ENCODE measurements at places on chromosomes 2 and 18. TPM values are rescaled to one million over a fixed set of nuclear protein-coding genes. Genes with fewer than 3 reads are reported as not detected.
A peak's percentile ranks its signal among the peaks of the same experiment; 100 is the strongest.

- DNase-seq, result no peak
Observed at GRCh38 chr2:80822999-80823398, 518.4 kb upstream of the LRRTM1 start.

- DNase-seq, result no peak
Observed at GRCh38 chr2:130916438-130916705, 79.7 kb downstream of the ARHGEF4 start.

GRCh38 chr2:8851811-8852560 lies 14.6 kb upstream of the KIDINS220 start:
- no peak for DNase-seq

GRCh38 chr2:27710640-27711430 lies 47.1 kb downstream of the SLC4A1AP start:
- DNase-seq, result no peak

DNA sequence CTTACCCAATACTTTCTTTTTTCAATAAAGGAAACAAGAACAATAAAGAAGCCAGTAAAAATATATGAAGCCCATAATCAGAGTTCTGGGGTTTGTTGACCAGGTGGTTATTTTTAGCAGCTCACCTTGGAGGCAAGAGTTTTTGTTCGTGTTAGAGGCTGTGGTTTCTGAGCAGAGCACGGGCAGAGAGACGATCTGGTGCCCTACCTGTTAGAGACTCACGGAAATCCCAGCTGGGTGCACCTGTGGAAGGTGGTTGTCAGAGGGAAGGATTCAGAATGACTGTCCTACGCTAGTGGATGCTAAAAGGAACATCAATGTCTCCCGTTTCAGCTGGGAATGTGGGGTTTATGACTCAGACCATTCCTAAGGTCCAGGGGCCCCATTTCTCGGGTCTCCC lies 87.6 kb downstream of the NRP2 start:
- no peak for DNase-seq

GRCh38 chr18:48785091-48785614 lies 165.6 kb downstream of the SMAD7 start:
- no peak for DNase-seq

DNA sequence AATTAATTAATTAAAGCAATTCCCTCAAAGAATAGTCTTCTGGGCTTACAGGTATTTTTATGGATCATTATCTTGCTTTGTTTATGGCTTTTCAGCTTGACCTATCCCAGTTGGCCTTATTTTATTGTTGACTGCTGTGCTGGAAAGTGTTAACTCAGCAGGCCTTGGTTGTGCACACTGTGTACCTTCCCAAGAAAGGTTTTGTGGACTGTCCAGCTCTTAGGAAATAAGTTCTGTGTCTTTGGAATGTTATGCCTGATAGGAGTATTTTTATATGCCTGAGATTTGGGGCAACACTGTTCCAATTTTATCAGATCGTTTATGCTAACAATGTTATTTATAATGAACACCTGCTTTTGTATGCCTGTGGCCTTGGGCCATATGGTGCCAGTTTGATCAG lies 671.9 kb upstream of the ZNF804A start:
- no peak for DNase-seq

- DNase-seq, result no peak
Observed at GRCh38 chr2:16644221-16644925, 21.3 kb downstream of the CYRIA start.

DNA sequence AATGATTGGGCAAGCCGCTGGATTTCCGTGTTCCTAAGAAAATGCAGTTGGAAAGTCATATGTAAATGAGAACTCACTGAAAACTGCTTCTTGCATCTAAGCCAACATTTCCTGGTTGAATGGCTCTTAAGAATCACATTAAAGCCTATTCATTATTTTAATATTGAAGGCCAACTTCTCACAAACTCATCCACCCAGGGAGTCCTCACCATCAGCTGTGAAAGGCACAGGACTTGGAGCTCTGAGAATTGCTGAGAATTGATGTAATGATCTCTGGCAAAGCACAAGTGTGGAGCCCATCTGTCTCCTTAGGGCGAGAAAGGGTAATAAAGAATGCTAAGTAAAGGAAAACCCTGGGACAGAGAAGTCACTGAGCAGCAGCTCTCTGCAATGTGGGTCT lies 55.9 kb upstream of the APCDD1 start:
- DNase-seq, result no peak

- no peak for DNase-seq
Observed at GRCh38 chr2:36300697-36301096, 54.9 kb upstream of the CRIM1 start.

DNA sequence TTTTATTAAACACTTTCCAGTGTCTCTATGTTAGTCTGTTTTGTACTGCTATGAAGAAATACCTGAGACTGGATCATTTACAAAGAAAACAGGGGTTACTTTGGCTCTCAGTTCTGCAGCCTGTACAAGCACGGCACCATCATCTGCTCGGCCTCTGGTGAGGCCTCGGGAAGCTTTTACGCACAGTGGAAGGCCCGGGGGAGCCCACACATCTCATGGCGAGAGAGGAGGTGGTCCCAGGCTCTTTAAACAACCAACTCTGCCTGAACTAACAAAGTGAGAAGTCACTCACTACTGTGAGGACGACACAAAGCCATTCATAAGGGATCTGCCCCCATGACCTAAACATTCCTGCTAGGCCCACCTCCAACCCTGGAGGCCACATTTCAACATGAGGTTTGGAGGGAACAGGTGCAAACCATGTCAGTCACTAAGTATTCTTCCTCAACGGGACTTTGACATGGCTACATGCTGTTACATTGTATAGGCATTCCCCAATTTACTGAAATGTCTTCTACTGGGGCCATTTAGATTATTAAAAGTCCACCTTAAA lies 26.1 kb downstream of the CYB5A start:
- no peak for DNase-seq

DNA sequence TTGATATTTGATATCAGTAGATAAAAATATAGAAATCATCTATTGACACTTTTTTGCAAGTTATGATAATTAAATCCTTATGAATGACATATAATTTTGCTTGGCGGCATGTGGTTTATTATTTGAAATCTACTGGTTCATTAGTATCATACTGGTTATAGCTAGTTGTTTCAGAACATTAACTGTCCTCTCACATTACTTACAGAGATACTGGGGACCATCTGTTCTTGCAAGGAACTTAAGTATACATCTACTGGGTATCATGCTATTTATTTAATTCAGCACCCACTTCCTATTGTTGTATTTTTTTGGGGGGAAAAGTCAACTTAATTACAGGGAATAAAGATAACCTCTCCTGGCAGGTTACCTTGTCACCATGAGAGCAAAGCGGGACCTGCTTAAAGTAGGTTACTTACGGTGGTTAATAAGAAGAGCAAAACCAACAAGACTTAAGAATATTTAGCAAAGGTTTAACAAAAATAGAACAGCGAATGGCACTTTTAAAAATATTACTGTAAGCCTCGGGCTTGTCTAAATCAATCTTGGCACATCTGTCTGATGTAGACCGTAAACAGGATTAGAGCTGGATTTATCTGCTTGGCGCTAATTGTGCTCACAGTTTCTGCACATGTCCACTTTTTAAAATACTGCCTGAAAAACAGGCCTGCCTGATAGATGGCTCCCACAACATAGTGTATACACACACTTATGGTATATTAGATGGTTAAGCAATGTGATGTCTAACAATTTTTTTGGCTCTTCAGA lies 41.8 kb downstream of the CERKL start:
- DNase-seq, result no peak

GRCh38 chr2:216555274-216555673 lies 56.6 kb downstream of the RPL37A start:
- no peak for DNase-seq

GRCh38 chr2:105865222-105865913 lies 120.7 kb downstream of the NCK2 start:
- DNase-seq, result no peak

- DNase-seq, result no peak
Observed at GRCh38 chr2:134438371-134438770, 184.5 kb downstream of the MGAT5 start.

GRCh38 chr2:71742953-71743601 lies 289.7 kb downstream of the DYSF start:
- peak; percentile 39 for DNase-seq

- DNase-seq, result peak; percentile 81
Observed at GRCh38 chr2:67846370-67847070, 216.3 kb downstream of the C1D start.

GRCh38 chr18:45839414-45840395 lies 14.2 kb downstream of the SIGLEC15 start:
- DNase-seq, result peak; percentile 38

GRCh38 chr2:36988008-36988407 lies 21.7 kb upstream of the STRN start:
- DNase-seq, result no peak

GRCh38 chr2:112293636-112294401 lies 18.4 kb downstream of the ZC3H6 start:
- no peak for DNase-seq

- DNase-seq, result no peak
Observed at GRCh38 chr2:39020383-39020782, 100.5 kb downstream of the SOS1 start.

- DNase-seq, result no peak
Observed at GRCh38 chr18:76335859-76336640, 159.0 kb downstream of the ZNF516 start.

GRCh38 chr2:240427729-240428128 lies 7.7 kb upstream of the GPC1 start:
- DNase-seq, result no peak

- DNase-seq, result peak; percentile 35
Observed at GRCh38 chr2:102520009-102520408, 47.0 kb downstream of the SLC9A4 start.

- no peak for DNase-seq
Observed at GRCh38 chr2:239853706-239854327, 171.3 kb downstream of the NDUFA10 start.

DNA sequence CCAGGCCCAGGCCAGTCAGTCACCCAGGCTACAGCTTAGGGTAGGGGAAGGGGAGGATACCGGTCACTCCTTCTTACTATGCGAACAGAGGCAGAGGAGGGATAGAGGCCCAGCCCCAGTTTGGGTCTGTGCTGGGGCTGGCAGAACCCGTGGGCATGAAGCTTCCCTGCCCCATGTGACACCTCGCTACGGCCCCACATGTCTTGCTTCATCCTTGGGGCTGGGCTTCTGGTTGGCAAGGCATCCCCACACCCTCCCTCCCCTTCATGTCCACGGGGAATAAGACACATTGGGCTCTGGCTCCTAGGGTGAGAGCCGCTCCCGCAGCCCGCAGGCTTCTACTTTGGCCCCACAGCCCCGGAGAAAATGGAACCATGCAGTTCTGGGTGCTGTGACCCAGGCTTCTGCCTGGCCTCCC lies 32.4 kb downstream of the HS1BP3 start:
- peak; percentile 65 for DNase-seq

The DPP4 gene
- total RNA-seq, result 11.4 TPM

The OSGEPL1 gene
- 4.3 TPM for total RNA-seq

The DUSP19 gene
- total RNA-seq, result 2.8 TPM

The BMP10 gene
- not detected for total RNA-seq

The RGPD8 gene
- total RNA-seq, result 18.8 TPM

The CABYR gene
- 1.4 TPM for total RNA-seq

The TMEM198 gene
- total RNA-seq, result 2.7 TPM

The HOXD13 gene
- total RNA-seq, result 1.1 TPM
